GM23248 (cell line): ENCODE measurements at places on chromosomes 5 and 9.

DNA sequence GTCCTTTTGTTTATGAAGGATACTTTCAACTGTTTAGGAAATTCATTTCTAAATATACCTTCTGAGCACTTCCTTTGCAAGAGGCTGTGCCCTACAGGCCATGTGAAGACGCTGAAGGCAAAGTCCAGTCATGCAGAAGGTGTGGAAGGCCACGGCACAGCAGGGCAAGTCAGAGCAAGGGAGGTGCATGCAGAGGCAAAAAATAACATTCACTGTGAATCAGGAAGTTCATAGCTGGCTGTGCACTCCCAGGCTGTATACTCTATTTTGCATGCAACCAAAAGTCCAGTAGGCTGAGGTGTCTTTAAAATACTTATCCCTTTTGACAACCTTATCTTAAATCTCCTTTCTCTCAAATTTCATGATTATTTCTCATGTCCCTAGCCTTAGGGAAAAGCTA, 50.3 kb downstream of the GNAQ start:
- DNase-seq = peak; percentile 73

DNA sequence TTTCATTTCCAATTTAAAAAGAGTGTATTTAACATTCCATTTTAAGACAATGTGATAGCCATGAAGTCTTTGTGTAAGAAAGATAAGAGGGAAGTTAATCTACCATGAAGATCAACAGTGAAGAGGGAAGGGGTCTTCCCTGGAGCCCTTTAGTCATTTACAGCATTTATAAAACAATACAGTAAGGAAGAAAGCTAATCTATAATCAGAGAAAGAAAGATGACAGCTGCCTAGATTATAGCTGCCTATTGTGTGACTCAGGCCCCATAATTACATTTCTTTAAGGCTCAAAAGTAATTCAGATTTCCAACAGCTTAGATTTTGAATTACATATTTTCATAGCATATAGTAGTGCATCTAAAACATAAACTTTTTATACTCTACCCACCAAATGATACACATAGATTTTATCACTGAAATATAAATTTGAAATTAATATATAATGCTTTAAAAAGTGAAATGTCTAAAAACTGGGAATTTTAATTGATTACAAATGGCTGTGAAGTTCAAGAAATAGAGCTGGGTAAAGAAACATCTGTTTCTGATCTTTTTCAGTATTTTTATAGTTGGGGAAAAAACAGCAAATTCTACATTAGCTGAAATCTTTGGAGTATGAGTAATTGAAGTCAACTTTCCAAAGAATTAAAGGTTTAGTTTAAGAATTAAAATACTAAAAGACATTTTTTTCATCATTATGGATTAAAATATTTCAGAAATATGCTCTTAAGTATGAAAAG, 89.6 kb downstream of the RIC1 start:
- DNase-seq = peak; percentile 59

DNA sequence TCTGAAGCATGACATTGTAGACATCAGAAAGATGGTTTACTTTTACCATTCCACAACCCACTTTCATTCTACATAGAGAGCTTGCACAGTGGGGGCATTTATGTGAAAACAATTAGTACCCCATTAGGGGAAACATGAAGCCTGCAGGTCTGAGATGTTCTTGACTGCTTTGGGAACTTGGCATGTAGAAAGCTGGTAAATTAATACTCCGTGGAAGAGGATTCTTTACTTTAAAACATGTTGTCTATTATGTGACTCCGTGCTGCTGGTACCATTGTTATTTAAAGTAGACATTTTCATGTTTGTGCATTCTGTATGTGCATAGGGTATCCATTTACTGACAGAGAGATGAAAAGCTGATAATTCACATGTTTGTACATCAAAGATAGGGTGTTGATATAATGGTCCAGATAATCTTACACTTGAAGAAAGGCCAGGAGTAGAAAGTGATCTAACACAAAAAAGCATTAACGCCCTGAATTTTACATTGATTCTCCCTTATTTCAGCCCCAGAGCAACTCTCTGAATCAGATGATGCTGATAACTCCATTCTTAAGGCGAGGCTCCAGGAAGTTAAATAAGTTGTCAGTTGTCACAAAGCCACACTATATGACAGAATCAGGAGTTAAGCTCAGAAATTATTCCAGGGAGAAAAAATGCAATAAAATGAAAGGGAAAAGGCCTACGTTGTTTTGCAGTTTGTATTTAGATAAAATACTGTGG, 50.1 kb upstream of the CD180 start:
- no peak for DNase-seq

DNA sequence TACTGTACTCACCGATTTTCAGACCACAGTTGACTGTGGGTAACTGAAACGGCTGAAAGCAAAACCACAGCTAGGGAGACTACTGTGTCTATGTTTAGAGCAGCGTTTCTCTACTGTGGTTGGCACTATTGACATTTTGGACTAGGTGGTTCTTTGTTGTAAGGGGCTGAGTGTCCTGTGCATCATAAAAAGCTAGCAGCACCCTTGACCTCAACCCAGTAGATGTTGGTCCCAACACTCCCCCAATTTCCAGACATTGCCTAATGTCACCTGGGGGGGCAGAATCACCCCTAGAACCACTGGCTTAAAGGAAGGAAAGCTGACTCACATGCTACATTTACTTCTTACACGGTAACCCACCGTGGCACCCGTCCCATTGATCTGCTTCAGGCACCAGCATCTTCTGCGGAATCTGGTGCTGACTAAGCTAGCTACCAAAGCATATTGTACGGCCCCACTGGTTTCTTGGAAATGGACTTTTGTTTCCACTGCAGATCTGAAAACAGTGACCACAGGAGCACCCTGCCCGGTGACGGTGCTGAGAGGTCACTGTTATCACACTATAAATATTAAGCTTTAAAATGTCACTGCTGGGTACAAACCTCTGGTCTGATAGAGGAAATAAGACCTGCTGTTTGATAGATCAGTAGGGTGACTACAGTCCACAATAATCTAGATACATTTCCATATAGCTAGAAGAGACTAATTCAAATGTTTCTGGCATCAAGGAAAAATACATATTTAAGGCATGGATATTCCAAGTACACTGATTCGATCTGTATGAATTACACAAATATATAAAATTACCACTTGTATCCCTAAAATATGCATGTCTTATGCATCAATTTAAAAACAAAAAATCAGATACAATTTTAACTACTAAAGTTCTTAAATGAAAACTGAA, 151.4 kb downstream of the HSD17B3 start:
- DNase-seq = no peak

DNA sequence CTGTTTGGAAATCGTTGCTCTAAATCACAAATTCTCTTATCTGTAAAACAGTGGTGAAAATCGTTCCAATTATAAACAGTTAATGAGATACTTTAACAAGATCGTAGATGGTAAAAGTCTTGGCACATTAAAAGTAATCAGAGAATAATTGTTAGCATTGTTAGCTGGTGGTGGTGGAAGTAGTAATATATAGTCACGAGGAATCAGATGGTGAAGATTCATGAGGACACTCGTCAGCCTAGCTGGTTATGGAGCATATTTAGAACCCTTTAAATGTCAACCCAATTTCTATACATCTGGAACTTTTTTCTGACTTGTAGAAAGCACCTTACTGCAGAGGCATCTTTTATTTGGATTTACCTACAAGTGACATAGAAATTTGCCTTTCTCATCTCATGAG, 190.8 kb downstream of the TLE1 start:
- DNase-seq = no peak

- no peak for DNase-seq
These were observed 140.0 kb downstream of the BARX1 start for GRCh38 chr9:93815135-93815534.

- DNase-seq = peak; percentile 81
These were observed 162.2 kb downstream of the GLIS3 start for GRCh38 chr9:4137681-4138099.

GRCh38 chr5:54109626-54110330, 200.6 kb downstream of the ARL15 start:
- no peak for DNase-seq

- no peak for DNase-seq
These were observed 23.4 kb upstream of the GABRP start for GRCh38 chr5:170760113-170760512.

GRCh38 chr5:125186911-125187375, 440.5 kb upstream of the ZNF608 start:
- DNase-seq = no peak

- peak; percentile 9 for DNase-seq
These were observed 295.4 kb upstream of the DAB2 start for GRCh38 chr5:39720136-39720535.

DNA sequence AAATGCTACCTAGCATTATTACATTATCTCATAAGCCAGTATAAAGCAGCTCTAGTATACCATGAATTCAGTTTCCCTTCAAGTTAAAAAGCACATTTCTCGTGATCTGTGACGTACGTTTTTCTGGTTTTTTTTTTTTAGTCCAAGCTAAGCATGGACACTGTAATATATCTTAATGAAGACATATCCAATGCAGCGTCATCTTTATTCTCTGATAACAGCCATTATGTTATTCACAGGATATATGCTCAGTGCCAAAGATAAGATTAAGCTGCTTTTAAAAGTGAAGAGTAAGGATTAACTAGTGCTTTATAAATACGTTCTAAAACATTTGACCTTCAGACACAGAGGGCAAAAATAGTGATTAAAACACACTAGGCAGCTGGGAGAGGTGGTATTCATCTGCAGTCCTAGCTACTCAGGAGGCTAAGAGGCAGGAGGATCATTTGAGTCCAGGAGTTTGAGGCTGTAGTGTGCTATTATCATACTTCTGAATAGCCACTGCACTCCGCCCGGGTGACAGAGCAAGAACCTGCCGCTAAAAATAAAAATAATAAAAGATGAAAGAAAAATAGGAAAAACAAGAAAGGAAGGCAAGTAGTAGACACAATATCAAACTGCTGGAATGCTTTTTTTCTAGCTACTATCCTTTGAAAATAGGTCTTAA, 7.7 kb downstream of the CSNK1A1 start:
- no peak for DNase-seq

DNA sequence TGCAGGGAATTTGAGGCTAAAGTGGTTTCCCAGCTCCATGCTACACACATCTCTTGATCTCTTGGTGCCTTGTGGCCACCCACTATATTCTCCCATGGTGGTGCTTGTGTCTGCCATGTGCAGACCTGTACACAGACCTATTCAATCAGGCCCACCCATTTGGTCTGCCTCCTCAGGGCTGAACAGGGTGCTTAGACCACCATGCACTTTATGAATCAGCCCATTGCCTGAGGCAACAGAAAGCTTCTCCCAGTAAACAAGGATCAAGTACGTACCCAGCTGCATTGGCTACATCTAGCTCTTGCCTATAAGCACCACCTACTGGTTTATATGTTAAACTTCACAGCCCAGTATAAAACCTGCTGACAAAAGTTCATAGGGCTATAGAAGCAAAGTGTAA, 664.3 kb upstream of the EDIL3 start:
- DNase-seq = no peak

DNA sequence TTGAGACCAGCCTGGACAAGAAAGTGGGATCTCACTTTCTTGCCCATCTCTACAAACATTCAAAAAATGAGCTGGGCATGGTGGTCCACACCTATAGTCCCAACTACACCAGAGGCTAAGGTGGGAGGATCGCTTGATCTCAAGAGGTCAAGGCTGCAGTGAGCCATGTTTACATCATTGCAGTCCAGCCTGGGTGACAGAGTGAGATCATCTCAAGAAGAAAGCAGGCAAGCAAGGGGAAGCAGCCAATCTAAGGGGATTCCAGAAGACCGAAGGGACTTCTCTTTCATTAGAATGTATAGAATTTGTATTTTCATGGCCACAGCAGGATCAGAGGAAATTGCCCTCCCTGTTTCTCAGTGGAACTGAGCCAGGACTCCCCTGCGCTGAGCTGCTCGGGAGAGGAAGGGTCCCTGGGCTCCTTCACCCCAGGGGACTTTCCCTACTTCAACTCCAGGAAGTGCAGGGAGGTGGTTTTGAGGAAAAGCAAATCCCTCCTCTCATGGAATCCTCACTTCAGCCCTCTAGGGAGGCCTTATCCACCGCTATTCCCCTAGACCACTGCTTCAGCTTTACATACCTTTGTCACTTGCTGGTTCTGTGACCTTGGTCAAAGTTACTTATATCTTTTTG, 12.1 kb downstream of the WWC1 start:
- no peak for DNase-seq

GRCh38 chr9:23123048-23123632, 676.5 kb downstream of the DMRTA1 start:
- DNase-seq = peak; percentile 53

- DNase-seq = peak; percentile 72
These were observed 140.7 kb downstream of the MTX3 start for GRCh38 chr5:79850316-79850822.

DNA sequence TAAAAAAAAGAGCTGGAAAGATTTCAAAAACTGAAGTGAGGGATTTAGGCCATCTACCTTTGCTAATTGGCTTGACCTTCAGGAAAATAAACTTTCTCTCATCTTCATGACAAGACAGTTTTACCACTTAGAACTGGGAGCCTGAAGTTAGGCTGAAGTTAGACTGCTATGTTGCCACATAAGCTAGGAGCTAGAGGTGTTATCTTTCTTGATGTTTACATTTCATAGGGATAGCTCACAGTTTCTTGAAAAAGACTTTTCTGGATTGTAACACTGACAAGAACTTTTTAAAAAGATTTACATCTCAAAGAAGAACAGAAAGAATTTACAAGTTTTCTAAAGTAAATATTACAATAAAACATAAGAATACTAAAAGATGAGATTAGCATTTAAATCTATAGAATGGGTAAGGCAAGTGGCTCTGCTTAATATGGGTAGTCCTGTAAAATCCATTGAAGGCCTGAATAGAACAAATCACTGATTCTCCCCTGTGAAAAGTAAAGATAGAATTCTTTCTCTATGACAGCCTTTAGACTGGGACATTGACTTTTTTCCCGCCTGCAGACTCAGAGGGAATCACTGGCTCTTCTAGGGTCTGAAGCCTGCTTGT, 1665.4 kb upstream of the CDH9 start:
- DNase-seq = no peak

DNA sequence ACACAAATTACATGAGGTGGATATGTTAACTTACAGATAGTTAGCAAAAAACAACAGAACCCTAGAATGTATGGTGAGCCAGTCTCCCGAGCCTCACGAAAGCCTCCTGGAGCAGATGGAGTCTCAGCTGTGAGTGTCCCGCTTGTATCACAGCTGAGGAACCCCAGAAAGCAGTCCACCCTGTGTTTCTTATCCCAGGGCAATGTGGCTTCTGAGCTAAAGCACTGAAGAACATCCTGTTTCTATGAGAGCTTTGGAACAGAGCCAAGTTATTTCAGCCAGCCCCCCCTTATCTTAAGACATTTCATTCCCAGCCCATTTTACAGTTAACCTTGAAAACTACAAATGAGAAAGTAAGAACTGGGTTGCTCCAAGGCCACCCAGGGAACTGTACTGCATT, 1220.9 kb upstream of the CDH6 start:
- DNase-seq = no peak
